A549 treated with RU486 at 1 μM for 4 hours (cell line): ENCODE measurements at places on chromosomes 16 and 17. TPM values are rescaled to one million over a fixed set of nuclear protein-coding genes. Genes with fewer than 3 reads are reported as not detected.

Gene CCDC144A
- total RNA-seq = 0.26 to 1.6 TPM (median 1.5 TPM) in 5 replicates

Gene GPRC5C
- total RNA-seq = 55.3 to 80.4 TPM (median 72.7 TPM) in 5 replicates

Gene KRT28
- not detected in 5 replicates for total RNA-seq

Gene KCNH4
- 0.24 to 0.65 TPM (median 0.42 TPM) in 5 replicates for total RNA-seq

Gene CCDC78
- total RNA-seq = 3.1 to 6.6 TPM (median 5.5 TPM) in 5 replicates
